ENCODE measurements at places on chromosomes 5 and 9.
A peak's percentile ranks its signal among the peaks of the same experiment; 100 is the strongest.

DNA sequence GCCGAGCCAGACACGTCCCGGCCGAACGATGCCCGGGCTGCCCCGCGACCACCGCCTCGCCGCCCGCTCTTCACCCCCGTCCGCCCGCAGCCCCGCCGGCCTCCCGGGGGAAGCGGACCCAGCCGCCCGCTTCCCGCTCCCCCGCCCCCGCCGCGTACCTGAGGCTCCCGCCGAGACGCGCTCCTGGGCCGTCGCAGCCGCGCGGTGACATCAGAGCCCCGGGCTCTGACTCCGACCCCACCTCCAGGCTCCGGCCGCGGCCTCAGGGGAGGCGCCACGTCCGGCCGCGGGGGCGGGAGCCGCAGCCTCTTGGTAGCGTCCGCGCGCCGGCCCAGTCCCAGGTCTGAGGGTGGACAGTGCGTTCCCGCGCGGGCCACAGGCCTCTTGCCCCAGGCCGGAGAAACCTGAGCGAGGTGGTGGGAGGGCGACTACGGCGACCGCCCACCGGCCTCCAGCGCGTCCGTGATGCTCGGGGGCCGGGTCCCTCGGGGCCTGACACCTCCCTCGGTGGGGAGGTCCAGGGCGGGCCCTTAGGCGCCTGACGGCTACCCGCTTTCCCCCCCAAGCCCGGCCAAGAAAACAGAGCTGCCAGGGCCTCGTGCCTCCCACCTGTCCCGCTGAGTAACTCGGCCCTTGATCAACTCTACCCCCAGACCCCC, at the start of gene SHROOM1:
TSS of gene SHROOM1 (minus strand) at position 212 of the 659 bp plus-strand sequence. CDS start 4,507 bp downstream, outside the sequence.
- peak; percentile 54 for DNase-seq

DNA sequence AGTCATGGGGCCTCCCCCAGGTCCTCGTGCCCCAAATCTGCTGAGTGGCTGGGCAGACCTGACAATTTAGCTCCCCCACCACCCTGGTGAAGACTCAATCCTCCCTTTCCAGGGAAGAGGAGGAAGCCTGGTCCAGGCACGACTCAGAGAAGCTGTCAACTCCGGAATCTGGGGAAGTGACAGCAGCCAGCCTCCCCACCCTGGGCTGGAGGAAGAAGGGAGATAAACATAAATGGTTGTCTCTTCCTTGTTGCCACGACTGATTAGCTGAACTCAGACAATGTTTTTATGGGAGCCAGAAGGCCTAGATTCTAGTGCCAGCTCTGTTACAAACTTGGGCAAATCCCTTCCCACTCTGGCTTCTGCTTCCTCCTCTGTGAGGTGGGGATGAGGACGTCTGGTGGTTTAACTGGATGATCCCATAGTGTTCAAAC, 15.4 kb downstream of the CCDC69 start:
- DNase-seq, result no peak

DNA sequence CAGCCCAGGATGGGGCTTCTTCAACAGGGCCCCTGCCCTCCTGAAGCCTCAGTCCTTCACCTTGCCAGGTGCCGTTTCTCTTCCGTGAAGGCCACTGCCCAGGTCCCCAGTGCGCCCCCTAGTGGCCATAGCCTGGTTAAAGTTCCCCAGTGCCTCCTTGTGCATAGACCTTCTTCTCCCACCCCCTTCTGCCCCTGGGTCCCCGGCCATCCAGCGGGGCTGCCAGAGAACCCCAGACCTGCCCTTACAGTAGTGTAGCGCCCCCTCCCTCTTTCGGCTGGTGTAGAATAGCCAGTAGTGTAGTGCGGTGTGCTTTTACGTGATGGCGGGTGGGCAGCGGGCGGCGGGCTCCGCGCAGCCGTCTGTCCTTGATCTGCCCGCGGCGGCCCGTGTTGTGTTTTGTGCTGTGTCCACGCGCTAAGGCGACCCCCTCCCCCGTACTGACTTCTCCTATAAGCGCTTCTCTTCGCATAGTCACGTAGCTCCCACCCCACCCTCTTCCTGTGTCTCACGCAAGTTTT, 23.6 kb downstream of the PCDHGC5 start:
- DNase-seq, result peak; percentile 80

DNA sequence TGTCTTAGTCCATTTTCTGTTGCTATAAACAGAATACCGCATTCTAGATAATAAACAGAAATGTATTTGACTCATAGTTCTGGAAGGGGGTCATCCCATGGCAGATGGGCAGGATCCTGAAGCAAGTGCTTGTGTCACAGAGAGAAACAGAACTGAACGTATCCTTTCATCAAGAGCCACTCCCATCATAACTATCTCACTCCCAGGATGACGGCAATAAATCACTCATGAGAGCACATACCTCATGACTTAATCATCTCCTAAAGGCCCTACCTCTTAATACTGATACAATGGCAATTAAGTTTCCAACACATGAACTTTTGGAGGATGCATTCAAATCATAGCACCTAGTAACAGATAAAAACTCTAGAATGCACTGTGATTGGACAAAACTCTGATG, 142.9 kb downstream of the CAMK4 start:
- no peak for DNase-seq

- no peak for DNase-seq
Measured at GRCh38 chr9:89901920-89902319, 297.1 kb downstream of the GADD45G start.

DNA sequence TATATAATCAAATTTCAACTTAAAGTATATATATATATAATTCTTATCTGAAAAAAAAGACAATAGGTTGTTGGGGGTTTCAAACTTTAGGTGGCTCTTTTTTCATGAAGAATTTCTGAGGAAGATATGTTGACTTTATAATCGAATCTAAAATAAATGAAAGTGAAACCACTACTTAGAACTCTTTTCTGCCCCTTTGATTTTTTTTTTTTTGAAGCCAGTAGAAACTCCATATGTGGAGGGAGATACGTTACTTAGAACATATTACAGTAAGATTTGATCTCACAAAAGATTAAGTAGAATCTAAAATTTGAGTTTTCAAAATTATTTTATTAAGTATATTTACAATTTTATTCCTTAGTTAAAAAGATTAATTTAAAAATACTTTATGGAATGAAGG, 96.9 kb downstream of the ATG10 start:
- no peak for DNase-seq

GRCh38 chr5:136191304-136192014, 1.5 kb downstream of the SMIM32 start:
- no peak for DNase-seq

DNA sequence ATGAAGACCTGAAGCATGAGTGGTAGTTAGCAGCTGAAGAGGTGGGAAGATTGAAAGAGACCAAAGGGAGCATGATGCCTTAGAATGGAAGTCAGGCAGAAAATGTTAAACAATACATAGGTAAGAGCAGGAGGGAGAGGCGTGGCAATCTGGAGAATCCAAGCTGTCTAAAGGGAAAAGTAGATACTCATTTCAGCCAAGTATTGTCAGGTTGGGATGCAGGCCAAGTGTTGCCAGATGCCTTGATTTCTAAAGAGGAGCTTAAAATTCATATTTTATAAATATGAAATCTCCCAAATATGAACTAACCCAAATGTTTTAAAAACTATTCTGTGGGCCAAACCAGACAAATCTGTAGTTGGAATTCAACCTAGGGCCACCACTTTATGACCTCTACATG, 4.2 kb downstream of the PAM start:
- no peak for DNase-seq

- no peak for DNase-seq
Measured at GRCh38 chr5:35050541-35051126, 2.9 kb upstream of the AGXT2 start.

- DNase-seq, result peak; percentile 6
Measured at GRCh38 chr9:113659740-113660139, 196.2 kb downstream of the RGS3 start.

DNA sequence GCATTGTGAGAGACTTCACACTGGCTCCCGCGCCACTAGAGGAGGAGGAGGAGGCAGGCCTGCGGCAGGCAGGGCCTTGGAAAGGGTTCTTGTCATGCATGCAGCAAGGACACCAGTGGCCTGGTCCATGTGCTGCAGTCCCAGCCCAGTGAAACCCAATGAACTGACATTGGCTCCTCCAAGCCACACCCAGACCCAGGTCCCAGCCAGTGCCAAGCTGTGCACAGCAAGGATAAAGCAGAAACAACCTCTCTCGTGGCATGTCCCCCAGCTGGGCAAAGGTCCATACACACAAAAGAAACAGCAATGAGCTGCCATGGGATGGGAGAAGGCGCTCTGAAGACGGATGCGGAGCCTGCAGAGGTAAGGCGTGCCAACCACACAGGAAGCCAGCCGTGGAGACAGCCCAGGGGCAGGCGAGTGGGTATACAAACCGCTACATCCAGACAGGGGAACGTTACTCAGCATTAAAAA, 89.2 kb downstream of the SEMA4D start:
- no peak for DNase-seq

DNA sequence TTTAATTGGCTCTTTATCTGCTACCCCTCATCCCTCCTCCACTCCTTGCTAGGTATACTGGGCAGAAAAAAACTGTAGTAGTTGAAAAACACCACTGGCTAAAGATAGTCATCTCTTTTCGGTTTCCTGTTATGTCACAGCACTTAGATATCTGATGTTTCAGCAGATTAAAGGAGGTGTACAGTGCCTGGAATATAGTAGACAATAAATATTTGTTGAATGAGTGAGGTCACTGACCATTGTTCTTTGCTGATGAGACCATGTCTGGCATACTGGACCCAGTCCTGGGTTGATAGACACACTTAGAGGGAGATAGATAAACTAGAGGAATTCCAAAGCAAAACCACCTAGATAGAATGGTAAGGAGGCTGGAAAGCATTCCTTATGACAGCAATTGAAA, 3.2 kb downstream of the GRPEL2 start:
- DNase-seq, result no peak

DNA sequence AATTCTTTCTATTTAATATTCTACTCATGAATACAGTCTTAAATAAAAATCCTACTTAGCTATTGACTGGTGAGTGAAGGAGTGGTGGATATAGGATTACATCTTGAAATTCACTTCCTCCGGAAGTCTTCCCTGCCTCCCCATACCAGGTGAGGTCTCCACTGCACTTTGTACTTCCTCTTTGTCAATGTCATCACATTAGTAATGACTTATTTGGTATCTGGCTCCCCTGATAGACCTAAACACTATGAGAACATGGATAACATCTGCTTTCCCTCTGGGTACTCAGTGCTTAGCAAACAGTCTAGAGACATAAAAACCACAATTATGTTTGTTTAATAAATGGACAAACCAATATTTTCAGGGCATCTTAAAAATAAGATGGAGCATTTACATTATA, 532.1 kb downstream of the PDE4D start:
- DNase-seq, result no peak

DNA sequence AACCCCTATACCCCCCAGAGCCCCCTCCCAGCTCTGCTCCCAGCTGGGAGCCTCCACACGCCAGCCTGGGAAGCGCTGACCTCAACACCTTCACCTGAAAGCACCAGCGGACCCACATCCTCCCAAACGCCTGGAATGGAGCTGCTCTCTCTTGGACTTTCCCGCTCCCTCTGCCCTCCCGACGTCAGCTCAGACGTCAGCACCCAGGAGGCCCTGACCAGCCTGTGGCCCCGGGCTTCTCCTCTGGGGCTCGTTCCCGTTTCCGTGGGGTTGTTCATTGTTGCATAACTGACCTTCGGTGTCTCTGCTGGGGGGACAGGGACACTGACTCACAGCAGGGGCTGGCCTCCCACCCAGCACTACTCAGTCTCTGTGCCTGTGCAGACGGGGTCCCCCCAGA, 35.0 kb upstream of the SLC6A3 start:
- DNase-seq, result no peak

DNA sequence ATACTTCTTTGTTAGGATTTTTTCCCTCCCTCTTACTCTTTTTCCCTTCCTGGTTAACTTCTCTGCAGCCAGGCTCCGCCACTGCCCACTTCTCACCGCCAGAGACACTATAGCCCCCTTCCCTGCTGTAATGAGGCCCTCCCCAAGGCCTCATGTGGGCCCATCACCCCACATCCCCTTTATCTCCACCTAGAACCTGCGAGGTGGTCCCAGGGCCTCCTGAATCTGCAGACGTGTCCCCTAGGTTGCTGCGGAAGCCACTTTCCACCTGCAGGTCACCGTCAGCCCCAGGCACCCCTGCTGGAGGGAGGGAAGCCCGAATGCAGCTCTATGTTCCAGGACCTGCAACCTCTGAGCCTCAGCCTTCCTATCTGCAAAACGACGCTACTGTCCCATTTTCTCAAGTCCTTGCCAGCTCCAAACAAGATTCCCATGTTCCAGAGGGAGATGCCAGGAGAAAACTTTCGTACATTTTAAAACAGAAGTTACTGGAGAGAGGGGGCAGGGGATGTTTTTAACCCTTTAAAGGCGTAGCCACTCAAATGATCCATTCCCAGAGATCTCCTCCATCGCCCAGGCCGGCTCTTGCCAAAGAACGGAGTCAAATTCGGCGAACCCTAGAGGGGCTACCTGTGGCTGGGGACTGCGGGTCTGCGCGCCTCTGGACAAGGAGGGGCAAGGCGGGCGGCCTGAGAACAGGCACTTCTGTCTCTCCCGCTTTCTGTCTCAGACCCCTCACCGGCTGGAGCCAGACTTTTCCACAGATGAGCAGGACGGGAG, 929 bp downstream of the SH3PXD2B start:
- DNase-seq, result peak; percentile 87

GRCh38 chr5:905139-905642, 12.5 kb downstream of the TRIP13 start:
- DNase-seq, result no peak

- no peak for DNase-seq
Measured at GRCh38 chr5:39523821-39524220, 99.0 kb upstream of the DAB2 start.

DNA sequence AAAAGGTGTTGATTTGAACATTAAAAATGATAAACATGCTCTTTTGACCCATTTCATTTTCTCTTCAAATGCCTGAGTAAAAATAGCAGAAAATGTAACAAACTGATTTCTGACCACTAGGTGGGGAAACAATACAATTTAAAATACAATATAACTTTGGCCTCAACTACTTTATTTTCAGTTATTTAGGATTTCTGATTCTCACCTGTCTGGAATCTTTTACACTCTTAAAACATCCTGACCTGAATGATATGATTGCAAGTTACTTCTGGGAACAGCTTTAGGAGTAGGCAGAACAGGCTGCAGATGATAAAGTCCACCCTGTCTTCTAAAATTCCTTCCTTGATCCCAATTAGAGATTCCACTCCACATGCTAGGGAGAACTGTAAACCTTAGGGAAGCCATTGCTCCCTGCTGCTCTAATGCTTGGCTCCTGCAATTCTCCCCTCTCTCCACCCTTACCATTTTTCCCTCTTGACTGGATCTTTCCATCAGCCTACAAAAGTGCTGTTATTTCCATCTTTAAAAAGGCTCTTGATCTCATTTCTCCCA, 70.3 kb downstream of the FYB1 start:
- DNase-seq, result no peak

DNA sequence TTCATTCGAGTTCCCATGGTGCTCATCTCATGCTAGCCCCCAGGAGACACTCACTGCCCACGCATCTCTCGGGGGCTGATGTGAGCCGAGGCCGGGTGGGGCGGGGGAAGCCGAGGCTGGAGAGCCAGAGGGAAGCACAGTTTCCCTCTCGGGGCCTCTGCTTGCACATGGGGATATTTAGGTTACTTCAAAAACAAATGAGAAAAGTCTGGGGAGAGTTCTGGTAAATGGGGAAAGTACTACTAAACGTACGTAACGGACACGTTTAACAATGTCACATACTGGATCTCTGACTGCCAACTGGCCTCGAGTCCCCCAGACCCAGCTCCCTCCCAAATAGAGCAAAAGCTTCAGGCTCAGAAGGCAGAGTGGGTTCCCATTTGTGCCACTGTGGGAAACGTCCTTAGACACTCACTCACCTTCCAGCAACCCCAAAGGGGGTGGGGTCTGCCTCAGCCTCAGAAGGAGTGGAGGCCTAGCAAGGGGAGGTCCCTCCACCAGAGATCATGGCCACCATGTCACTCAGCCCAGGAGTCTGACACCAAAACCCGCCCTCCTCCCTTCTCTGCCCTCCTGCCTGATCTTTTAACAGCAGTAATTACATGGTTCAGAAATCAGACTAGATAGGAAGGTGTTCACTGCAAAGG, 33.8 kb upstream of the NTNG2 start:
- DNase-seq, result no peak

Data from right hindlimb (tissue), 1 donor.